CD4-positive, alpha-beta T cell treated with Interleukin-17A for 4 hours (primary cell): ENCODE measurements at places on chromosomes 12 and 14.
A peak's percentile ranks its signal among the peaks of the same experiment; 100 is the strongest.

DNA sequence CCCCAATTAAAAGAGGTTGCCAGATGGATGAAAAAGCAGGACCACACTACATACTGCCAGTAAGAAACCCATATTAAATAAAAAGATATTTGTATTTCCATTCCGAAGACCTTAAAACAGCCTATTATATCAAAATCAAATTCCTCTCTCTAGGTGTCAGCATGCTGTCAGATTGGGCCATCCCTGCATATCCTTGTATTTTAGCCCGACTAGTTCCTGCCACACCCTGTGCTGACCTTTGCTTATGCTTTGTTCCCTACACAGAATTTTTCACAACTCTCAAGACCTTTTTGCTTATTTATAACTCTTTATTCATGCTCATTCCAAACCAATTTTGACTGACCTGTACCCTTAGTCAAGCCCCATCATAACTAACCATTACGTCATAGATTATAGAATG is 12.8 kb downstream of the GSKIP start:
- DNase-seq: no peak

- DNase-seq: no peak
These were observed 28.8 kb downstream of the PROX2 start for GRCh38 chr14:74846968-74847665.

DNA sequence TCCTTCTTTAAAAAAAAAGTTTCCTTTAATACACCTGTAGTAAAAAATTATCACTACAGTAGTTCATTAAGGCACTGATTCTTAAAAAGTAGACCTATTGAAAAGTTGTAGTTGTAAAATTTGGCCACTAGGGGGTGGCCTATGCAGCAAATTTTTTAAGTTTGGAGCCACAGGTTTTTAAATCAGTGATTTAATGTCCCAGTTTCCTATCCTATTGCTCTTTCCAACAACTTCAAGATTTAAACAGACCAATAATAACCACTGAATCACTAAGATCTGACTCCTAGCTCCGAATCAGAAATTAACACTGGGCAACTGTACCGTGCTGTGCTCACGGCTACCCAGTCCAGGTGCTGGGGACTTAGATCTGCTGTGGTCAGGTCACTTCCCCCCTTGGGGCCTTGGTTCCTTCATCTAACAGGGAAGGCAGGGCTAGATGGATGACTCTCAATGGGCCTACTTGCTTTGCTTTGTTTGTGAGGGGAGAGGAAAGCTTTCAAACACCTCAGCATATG is 279.3 kb downstream of the MED13L start:
- DNase-seq: peak; percentile 20

GRCh38 chr12:106634206-106634605 is 51.4 kb downstream of the RFX4 start:
- DNase-seq: no peak

- DNase-seq: no peak
These were observed 64.4 kb downstream of the DDX51 start for GRCh38 chr12:132079695-132080094.

GRCh38 chr14:81401420-81402122 is 1.4 kb upstream of the STON2 start:
- DNase-seq: no peak

DNA sequence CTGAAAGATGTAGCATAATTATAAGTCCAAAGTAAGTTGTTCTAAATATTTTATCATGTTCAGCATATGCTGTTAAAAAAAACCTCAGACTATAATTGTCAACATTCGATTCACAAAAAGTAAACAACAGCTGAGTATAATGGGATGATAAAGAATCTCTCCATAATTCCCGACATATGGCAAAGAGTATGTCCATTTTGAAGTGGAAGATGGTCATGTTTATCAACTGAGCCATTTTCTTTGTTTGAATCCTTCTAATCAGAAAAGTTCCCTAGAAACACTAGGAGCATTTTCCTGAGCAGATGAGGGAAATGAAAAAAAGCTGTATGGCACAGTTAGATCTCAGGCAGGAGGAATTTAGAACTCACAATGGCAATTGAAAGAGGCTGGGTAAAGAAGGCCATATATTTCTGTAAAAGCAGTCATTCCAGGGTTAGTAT is 192.1 kb upstream of the AMIGO2 start:
- no peak for DNase-seq

DNA sequence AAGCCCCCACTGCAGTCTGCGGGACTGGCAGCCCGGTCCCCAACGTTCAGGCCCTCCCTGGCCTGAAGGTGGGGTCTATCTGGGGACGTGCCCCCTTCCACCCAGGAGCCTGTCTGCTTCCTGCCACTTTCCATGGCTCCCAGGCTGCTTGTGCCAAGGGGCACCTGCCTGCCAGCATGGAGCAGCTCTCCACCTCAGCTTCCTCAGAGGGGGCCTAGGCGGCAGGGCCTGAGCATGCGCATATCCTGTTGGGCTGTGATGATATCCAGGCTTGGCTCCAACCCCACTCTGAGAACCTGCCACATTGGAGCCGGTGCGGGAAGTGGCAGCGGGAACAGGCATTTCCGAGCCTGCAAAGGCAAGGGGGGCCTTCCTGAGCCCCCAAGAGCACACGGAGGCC is 57.4 kb downstream of the FUT8 start:
- no peak for DNase-seq

- no peak for DNase-seq
These were observed 667.2 kb downstream of the DIO2 start for GRCh38 chr14:79543967-79544697.

GRCh38 chr12:41510470-41510869 is 322.4 kb downstream of the PDZRN4 start:
- no peak for DNase-seq

DNA sequence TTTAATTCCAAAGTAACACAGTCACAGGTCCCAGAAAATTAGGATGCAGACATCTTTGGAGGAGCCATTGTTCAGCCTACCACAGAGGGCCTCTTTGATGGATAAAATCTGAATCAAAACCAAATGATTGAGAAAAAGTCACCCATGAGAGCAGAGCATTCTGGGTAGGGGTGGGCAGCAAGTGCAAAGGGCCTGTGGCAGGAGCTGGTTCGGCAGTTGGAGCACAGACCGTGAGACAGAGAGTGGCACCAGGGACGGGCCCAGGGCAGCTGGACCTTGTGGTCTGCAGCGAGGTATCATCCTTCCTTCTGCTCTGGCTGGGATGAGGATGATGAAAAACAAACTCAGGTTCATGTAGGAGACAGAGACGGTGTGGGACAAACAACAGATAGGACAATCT is 18.0 kb downstream of the UBC start:
- DNase-seq: no peak

DNA sequence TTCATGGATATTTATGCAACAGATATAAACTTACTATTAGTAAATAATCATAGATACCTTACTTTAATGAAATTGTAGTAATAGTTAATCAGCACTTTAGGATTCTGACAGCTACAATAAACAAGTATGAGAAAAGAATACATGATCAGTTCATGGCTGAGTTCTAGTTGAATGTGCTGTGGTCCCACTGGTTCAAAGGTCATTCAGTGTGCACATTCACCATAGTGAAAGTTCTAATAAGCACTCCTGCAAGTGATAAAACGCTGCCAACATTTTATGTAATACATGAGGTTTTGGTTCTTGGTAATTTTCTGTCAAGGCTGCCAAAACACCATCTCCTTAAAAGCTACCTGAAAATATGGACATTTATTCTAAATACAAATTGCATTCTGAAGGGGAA is 92.6 kb downstream of the NUMB start:
- DNase-seq: no peak

- DNase-seq: no peak
These were observed 36.5 kb downstream of the SSH1 start for GRCh38 chr12:108820707-108821406.

- DNase-seq: peak; percentile 42
These were observed 5.7 kb downstream of the KRT73 start for GRCh38 chr12:52612431-52613383.

DNA sequence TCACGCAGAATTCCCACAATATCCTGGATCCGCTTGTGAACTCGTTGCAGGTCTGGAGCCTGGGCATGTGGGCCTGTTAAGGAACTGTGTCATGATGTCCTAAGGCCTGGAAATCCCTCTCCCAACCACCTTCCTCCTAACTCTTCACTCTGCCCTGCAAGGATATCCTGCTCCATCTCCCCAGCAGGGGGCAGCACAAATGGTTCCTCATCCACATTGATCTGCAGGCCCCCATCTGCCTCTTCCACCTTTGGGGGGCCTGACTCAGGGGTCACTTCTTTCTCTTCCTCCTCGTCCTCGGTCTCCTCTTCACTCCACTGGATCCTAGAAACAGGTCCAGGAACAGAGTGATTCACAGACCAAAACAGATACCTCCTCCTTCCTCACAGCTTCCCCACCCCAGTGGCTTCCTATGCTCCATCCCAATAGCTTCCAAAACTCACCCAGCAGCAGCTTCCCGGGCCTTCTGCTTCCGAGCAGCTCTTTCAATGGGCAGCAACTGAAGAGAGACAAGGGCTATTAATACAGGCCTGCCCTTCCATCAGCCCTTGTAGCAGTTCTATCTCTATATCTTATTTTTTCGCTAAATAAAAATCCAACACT is 4.5 kb downstream of the NOP2 start:
- DNase-seq: peak; percentile 80

GRCh38 chr14:94008234-94008633 is 11.1 kb downstream of the CCDC197 start:
- no peak for DNase-seq

DNA sequence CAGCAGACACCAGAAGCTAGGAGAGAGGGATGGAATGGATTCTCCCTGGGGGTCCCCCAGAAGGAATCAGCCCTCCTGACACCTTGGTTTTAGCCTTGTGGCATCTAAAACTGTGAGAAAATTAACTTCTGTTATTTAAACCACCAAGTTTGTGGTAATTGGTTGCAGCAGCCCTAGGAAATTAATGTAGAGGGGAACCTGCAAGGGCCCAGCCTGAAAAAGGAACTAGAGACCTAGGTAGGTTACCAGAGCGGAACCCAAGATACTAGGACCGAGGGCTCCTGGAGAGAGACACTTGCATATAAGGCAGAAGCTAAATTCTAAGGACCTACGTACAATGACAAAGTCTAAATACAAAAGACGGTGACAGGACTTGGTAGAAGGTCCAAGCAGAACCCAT is 8.1 kb upstream of the DENND5B start:
- no peak for DNase-seq

- no peak for DNase-seq
These were observed 50.3 kb upstream of the PPP2R5C start for GRCh38 chr14:101711041-101711856.

GRCh38 chr12:113228394-113229028 is 7.2 kb downstream of the TPCN1 start:
- no peak for DNase-seq

- no peak for DNase-seq
These were observed 12.3 kb downstream of the SEL1L start for GRCh38 chr14:81521356-81521755.

- no peak for DNase-seq
These were observed 29.9 kb upstream of the RBM19 start for GRCh38 chr12:113996026-113996425.

DNA sequence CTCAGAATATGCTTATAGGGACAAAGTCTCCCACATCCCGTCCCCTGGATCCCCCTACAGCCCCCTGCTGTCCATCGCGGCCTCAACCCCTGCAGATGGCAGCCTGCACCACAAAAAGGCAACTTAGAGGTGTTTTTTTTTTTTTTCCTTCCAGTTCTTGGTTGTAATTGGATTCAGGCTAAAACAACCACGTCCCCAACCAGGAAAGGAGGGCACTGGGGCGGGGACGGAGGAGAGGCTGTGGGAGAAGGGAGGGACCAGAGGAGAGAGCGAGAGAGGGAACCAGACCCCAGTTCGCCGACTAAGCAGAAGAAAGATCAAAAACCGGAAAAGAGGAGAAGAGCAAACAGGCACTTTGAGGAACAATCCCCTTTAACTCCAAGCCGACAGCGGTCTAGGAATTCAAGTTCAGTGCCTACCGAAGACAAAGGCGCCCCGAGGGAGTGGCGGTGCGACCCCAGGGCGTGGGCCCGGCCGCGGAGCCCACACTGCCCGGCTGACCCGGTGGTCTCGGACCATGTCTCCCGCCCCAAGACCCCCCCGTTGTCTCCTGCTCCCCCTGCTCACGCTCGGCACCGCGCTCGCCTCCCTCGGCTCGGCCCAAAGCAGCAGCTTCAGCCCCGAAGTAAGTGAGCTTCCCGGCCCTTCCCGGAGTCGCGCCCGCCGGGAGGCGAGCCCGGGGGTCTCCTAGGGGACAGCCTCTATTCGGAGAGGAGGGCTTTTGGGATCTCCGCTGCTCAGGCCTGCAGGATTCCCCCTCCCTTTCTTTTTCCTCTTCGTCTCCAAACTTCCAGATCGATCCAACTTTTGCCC is at the start of gene MMP14:
TSS of gene MMP14 (plus strand) at position 285 of the 813 bp plus-strand sequence. CDS start at position 518, 233 bp downstream.
- no peak for DNase-seq

- no peak for DNase-seq
These were observed 164.8 kb upstream of the NRXN3 start for GRCh38 chr14:78005325-78005724.

DNA sequence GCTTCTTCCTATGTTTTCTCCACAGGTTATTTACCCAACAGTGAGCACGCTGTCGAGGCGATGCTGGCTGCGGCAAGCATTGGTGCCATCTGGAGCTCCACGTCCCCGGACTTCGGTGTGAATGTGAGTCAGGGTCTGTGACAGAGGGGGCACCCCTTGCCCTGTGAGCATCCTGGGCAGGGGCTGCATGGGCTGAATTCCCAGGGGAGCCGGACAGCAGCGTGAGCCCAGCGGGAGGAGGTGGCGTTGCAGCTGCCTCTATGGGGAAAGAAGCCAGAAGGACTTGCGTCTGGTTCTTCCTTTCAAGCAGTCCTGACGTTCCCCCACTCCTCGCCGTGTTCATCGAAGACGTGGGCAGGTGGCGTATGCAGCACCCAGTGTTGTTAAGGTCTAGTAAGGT is 26.2 kb downstream of the AACS start:
- no peak for DNase-seq

GRCh38 chr12:79329933-79330332 is 360.8 kb downstream of the PAWR start:
- DNase-seq: no peak

GRCh38 chr12:66716522-66716921 is 37.6 kb upstream of the GRIP1 start:
- DNase-seq: no peak

- DNase-seq: no peak
These were observed 4.4 kb upstream of the SOCS2 start for GRCh38 chr12:93568091-93568490.

- DNase-seq: no peak
These were observed at the start of gene INHBE for GRCh38 chr12:57454566-57455373. Gene INHBE, plus strand, starts transcription at chr12:57455307. Its CDS starts 230 bp downstream, at chr12:57455537.

GRCh38 chr14:104714681-104715080 is 9.3 kb upstream of the ADSS1 start:
- no peak for DNase-seq

- no peak for DNase-seq
These were observed 100.6 kb downstream of the NPAS3 start for GRCh38 chr14:33039311-33039710.

DNA sequence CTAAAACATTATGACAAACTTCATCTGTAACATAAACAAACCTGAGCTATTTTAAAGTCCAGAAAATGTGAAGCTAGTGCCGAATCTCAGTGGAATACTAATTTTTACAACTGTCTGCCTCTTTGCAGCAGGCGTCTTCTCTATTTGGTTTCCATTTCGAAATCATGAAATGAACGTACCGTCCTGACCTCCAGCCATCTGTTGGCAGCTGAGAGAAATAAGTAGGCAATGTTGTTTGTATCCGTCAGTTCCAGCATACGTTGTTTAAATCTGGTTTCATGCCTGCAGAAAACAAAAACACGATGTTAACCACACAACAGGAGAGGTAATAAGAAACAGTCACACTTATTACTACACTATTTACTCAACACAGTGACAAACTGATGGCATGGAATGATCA is 54.3 kb upstream of the KCNJ8 start:
- no peak for DNase-seq

GRCh38 chr12:48862760-48863159 is 2.9 kb downstream of the RND1 start:
- DNase-seq: no peak

- no peak for DNase-seq
These were observed 285.0 kb upstream of the GRIP1 start for GRCh38 chr12:66963901-66964300.
